Stimulated activated CD4-positive, alpha-beta T cell treated with anti-CD3 and anti-CD28 coated beads, Interleukin-2, amount 100 ng/mL, for 48 hours (primary cell): ENCODE measurements at places on chromosomes 2 and 18.

- no peak for DNase-seq
Observed at GRCh38 chr18:49694402-49694801, 118.9 kb downstream of the ACAA2 start.

DNA sequence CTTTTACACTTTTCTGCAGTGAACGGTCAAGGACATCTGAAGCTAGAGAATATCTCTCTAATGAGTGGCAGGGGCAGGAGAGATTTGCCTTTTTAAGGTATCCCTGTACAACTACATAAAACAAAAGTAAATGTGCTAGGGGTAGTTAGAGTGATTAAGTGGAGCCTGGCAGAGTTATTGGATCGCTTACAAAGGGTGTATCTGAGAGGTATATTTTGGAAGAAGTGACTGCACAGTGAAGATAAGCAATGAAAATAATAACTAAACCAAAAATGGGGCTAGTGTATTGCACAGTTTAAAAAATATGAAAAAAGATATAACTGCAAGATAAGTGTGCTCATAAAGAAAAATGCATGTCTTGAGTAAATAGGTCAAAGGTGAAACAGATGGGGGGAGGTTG, 193.5 kb upstream of the EPC2 start:
- no peak for DNase-seq

DNA sequence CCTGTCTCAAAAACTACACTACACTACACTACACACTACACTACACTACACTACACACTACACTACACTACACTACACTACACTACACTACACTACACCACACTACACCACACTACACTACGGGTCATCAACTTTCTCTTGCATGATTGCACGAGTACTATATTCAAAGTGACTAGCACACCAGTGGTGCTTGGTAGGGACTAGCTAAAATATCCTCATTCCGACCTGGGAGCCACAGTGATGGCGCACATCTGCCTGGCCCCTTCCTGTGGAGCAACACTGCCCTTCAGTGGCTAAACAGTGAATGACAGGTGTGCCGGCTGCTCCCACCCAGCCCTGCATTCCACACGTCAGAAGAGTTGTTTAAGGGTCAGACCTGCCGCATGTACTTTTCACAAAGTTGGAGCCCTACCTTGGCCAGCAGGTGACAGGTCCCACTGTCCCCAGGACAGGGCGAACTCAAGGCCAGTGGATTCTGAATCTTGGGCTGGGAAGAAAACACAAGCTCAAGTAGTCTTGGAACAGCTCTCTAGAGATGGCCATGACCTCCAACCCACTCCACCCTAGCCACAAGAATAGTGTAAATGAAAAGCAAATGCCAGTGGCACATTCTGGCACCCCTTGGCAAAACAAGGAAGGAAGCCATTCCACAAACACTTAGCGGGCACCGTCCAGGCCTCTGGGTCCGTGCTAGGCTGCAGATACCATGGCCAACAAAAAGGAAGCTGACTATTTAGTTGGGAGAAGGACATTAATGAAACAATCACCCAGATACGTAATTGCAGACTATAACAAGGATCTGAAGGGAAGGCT, 79.7 kb upstream of the MSH2 start:
- peak; percentile 72 for DNase-seq

GRCh38 chr2:105383432-105384166, 15.3 kb downstream of the FHL2 start:
- DNase-seq: no peak

- DNase-seq: no peak
Observed at GRCh38 chr2:153606623-153607022, 128.1 kb upstream of the RPRM start.

- DNase-seq: no peak
Observed at GRCh38 chr2:233446121-233446520, 91.8 kb downstream of the DGKD start.

DNA sequence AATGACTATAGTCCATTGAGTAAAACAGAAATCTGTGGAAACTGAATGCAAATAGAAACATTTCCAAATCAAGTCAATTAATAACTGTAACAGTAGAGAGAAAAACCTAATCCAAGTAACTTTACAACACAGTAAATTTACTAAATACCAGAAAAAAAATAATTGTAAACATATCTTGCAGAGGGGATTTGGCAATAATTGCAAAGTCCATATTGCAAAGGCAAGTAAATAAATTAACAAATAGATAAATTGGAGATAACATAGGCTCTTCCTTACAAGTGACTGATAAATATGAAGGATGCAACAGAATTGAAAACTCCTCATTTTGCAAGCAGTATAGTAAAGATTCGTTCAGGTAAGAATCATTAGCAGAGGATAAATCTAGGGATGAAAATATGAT, 65.0 kb downstream of the SMC6 start:
- no peak for DNase-seq

- DNase-seq: no peak
Observed at GRCh38 chr2:181643151-181643550, 13.8 kb downstream of the CERKL start.

DNA sequence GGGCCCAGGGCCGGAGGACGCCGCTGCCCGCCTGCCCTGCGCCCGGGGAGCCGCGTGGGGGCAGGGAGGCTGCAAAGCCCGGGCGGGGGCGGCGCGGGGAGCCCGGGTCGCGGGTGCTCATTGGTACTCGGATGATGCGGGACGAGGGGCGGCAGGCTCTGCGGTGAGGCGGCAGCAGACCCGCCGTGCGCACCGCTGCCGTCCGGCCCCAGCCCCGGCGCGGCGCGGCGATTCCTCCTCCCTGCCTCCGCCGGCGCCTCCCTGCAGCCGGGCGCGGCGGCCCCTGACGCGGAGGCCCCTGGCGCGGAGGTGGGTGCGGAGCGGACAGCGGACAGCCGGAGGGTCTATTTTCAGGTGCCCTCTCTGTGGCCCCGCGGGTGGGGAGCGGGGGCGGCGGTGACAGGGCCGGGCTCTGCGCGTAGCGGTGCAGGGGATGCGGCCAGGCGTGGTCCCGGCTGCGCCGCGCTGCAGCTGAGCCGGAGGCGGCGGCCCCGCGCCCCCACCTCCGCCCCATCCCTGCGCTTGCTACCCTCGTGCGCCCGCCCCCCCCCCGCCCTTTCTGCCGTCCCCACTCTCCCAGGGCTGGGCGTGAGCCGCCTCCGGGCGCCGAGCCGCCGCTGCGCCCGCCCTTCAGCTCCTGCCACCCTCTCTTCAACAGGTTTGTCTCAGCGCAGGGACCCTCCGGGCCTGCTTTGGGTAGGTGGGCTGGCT, 640 bp downstream of the SPTBN1 start:
- no peak for DNase-seq

DNA sequence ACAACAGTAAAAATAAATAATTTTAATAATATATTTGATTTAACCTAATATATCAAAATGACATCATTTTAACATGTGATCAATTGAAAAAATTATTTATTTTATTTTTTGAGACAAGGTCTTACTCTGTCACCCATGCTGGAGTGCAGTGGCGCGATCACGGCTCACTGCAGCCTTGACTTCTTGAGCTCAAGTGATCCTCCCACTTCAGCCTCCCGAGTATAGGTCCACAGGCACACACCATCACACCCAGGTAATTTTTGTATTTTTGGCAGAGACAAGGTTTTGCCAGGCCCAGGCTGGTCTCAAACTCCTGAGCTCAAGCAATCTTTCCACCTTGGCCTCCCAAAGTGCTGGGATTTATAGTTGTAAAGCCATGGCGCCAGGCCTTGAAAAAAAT, 126.7 kb upstream of the COPS8 start:
- DNase-seq: no peak

- no peak for DNase-seq
Observed at GRCh38 chr18:55491616-55492015, 96.4 kb downstream of the TCF4 start.

DNA sequence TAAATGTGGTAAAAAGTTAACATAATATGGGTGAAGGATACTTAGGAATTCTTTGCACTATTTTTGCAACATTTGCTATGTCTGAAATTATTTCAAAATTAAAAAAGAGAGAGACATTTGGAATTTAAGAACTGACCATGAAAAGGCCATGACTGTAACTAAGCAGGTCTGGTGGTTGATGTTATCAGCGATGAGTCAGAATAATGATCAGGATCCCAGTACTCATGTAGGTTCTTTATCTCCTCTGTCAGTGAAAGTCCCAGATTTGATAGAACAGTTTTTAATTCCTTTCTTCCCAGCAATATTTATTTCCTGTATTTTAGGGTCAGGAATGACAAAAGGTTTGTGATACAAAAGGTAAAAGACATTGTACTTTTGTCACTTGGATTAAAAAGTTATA, 242.4 kb upstream of the ZNF521 start:
- no peak for DNase-seq

- no peak for DNase-seq
Observed at GRCh38 chr2:7333189-7333765, 416.1 kb downstream of the RNF144A start.

DNA sequence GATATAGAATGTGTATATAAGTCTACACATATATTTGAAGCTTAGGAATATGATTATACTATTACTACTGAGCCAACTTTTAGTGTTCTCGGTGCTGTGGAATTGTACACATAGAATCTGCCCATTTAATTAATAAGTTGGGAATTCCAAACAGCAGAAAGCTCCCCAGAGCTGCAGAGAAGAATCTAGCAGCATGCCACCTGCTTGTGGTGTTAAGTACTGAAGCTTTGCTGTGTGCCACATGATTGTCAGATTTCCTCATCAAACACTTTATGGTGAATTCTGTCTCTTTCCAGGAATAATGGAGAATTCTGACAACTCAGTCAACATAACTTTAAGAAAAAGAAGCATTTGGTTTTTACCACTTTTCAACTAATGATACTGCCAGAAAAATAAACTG, 117.8 kb downstream of the WDSUB1 start:
- no peak for DNase-seq

DNA sequence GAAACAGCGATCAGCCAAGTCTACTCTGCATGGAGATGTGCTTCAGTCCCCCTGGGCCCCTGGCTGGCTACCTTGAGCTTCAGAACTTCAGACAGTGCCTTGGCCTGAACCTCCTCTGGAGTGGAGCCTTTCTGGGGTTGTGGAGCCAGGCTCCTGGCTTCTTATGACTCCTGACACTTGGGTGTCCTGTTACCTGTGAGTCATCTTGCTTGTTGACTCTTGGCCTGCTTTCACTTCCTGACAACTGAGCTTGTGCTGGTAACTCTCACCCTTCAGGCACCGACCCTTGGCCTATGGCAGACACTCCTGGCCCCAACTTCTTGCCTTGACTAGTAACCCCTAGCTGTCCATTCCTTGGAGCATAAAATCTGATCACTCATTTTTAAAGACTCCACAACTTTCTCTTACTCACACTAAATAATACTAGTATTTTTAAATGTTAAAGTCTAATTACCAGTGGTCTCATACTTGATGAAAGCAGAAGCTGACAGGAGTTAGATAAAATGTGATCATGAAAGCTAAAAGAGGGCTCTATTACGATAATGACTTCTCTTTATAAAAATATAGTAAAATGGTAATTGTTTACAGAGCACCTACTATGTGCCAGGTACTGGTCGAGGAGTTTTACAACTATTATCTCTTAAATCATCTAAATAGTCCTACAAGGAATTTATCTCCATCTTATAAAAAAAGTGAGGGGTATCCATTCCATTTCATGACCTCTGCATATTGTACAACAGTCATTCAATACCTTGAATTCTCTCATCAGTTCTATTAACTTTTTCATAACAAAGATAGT, 46.3 kb upstream of the VIT start:
- DNase-seq: no peak

DNA sequence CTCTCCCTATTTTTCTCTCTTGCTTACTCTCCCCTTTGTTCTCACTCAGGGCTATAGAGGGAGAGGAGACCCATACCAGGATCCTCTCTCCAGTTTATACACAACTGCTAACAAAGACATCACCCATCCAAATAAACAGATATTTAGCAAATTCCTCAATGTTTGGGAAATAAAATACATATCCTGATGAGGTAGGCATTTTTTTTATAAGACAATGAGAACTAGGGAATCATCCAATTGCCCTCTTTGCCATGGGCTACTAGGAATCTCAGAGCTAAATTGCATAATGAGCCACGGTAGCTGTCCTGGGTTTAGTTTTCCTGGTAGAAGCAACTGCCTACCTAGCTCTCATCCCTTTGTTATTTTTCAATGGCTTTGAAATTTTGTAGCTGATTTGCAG, 27.1 kb downstream of the CAPN14 start:
- DNase-seq: no peak

- no peak for DNase-seq
Observed at GRCh38 chr18:39946623-39947061, 2008.4 kb upstream of the PIK3C3 start.

DNA sequence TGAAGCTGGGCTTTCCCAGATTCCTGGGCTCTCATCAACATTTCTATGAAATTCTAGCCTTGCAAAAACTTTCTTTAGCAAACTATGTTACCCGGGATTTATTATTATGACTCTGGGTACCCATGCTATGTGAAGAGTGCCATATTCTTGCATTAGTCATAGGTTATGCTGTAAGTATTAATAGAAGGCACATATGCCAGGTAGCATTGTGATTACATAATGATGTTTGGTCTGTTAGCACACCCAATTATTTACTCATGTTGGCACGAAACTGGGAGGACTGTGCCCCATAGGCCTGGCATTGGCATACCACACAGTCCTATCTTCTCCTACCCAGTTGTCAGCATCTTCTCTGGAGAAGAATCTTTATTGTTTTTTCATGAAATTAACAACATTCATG, 171.0 kb downstream of the SLC4A3 start:
- DNase-seq: no peak

- DNase-seq: no peak
Observed at GRCh38 chr2:233707940-233708644, 4.6 kb upstream of the UGT1A5 start.

DNA sequence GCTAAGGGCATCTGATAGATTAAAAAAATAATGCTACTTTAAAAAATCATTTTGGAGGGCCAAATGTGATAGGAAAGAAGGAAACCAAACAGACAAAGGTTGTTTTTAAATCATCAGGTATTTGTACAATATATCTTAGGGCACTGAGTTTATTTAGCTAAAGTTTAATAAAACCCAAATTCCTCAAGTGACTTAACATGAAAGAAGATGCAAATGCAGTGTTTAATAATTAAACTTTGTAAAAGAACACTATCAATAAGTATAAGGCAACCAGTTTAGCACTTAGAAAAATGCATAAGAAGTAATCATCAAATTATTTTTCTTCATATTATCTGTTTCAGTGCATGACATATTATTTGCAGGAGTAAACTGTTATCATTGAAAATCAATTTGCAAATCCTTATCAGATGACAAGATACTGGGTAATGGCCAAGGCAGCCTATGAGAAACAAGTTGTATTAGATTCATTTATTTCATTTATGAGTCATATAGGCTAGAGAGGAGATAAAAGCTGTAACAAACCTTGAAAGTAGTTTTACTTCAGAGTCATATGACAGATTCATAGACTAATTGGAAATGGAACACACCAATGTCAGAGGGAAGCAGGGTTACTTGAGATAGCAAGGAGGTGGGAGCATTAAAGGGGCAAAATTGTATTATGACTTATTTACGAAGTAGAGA, 165.5 kb downstream of the GCA start:
- DNase-seq: no peak
